ENCODE measurements at places on chromosomes 16 and 17. TPM values are rescaled to one million over a fixed set of nuclear protein-coding genes. Genes with fewer than 3 reads are reported as not detected.

DNA sequence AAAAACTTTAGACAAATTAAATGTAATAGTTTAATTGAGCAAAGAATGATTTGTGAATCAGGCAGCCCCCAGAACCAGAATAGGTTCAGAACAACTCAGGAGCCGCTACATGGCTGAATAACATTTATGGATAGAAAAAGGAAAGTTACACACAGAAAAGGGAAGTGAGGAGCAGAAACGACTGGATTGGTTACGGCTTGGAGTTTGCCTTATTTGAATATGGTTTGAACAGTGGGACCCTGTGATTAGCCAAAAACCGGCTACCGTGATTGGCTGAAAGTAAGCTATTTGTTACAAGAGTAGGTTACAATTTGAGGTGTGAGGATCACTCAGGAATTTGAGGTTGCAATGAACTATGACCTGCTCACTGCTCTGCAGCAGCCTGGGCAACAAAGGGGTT is 1139.8 kb downstream of the CDH11 start:
- DNase-seq = no peak

- DNase-seq = no peak
Measured at GRCh38 chr17:57294101-57294500, 37.8 kb downstream of the MSI2 start.

GRCh38 chr17:5509482-5509881 is 23.1 kb downstream of the MIS12 start:
- DNase-seq = no peak

- DNase-seq = no peak
Measured at GRCh38 chr17:42402117-42402516, 13.9 kb upstream of the STAT3 start.

- no peak for DNase-seq
Measured at GRCh38 chr16:84461413-84462295, 42.8 kb downstream of the MEAK7 start.

- DNase-seq = no peak
Measured at GRCh38 chr16:5820472-5820871, 722.9 kb upstream of the EEF2KMT start.

GRCh38 chr16:24537474-24538337 is 1.7 kb upstream of the RBBP6 start:
- DNase-seq = no peak

GRCh38 chr16:61879306-61879705 is 156.9 kb downstream of the CDH8 start:
- no peak for DNase-seq

Gene CASKIN1
- 1.8 TPM for polyA plus RNA-seq
